Omental fat pad (tissue), 4 donors: ENCODE measurements at places on chromosomes 5 and 9.

- no peak for DNase-seq
Measured at GRCh38 chr5:134090522-134090921, 24.0 kb upstream of the TCF7 start.

DNA sequence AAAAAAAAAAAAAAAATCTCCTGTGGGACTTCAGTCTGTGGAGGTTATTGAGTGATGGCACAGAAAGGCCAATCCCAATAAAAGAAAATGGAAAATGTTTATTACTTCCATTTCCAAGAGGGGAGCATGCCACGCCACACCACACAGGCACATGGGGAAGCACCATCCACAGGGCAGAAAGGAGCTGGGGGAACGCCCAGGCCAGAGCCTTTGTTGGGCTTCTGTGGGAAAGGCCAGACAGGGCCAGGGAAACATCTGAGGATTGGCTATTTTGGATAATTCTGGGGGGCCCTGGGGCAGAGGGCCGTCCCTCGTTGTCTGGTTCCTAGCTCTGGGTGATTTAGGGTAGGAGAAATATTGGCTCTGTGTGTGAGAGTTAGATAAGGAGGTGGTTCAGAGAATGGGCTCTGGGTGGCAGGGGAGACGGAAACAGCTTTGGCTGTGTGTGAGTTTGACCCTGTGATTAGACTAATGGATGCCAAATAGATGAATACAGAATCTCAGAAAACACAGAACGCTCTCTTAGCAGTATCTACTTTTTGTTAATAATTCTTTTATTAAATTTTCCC lies 49.0 kb upstream of the ABL1 start:
- no peak for DNase-seq

- no peak for DNase-seq
Measured at GRCh38 chr5:112885001-112885400, 23.9 kb downstream of the SRP19 start.

DNA sequence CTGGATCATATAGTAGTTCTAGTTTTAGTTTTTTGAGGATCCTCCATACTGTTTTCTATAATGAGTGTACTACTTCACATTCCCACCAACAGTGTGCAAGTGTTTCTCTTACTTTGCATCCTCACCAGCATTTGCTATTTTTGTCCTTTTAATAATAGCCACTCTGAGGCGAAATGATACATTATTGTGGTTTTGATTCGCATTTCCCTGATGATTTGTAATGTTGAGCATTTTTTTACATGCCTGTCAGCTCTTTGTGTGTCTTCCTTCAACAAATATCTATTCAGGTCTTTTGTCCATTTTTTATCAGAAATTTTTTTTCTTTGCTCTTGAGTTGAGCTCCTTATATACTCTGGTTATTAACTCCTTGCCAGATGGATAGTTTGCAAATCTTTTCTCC lies 114.0 kb downstream of the ADAMTSL1 start:
- DNase-seq, result no peak

- no peak for DNase-seq
Measured at GRCh38 chr5:146894753-146895521, 16.4 kb upstream of the PPP2R2B start.

- no peak for DNase-seq
Measured at GRCh38 chr5:178145965-178146820, 7.5 kb downstream of the NHP2 start.

GRCh38 chr9:27719711-27720110 lies 146.4 kb upstream of the C9orf72 start:
- no peak for DNase-seq

- DNase-seq, result no peak
Measured at GRCh38 chr9:17477816-17478215, 101.0 kb upstream of the SH3GL2 start.

- no peak for DNase-seq
Measured at GRCh38 chr9:110168486-110168885, 39.5 kb downstream of the C9orf152 start.

GRCh38 chr5:54610197-54610944 lies 92.8 kb downstream of the SNX18 start:
- DNase-seq, result no peak

DNA sequence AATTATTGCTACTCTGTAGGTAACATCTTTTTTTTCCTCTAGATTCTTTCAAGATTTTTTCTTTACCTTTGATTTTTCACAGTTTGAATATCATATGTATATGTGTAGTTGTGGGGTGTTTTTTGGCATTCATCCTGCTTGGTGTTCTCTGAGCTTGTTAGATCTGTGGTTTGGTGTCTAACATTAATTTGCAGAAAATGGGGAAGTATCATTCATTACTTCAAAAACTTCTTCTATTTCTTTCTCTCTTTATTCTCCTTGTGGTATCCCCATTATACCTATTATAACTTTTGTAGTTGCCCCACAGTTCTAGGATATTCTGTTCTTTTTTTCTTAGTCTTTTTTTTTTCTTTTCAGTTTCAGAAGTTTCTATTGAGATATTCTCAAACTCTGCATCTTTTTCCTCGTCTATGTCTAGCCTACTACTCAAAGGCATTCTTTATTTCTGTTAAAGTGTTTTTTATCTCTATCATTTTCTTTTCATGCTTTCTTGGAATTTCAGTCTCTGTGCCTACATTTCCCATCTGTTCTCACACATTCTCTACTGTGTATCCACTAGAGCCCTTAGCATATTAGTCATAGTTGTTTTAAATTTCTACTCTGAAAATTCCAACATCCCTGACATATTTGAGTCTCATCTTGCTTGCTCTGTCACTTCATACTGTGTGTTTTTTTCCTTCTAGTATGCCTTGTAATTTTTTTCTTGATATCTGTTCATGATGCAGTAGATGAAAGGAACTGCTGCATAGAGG lies 60.1 kb upstream of the GNA14 start:
- DNase-seq, result no peak

DNA sequence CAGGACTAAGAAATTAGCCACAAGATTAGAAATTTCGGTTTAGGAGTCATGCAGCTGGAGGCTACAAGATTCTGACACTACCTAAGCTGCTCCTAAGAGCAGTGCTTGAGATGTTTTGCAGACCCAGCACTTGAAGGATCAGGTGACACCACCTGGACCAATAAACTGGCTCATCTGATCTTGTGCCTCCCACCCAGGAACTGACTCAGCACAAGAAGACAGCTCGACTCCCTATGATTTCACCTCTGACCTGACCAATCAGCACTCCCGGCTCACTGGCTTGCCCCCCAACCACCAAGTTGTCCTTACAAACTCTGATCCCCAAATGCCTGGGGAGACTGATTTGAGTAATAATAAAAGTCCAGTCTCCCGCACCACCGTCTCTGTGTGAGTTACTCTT lies 170.4 kb downstream of the TTC39B start:
- no peak for DNase-seq

DNA sequence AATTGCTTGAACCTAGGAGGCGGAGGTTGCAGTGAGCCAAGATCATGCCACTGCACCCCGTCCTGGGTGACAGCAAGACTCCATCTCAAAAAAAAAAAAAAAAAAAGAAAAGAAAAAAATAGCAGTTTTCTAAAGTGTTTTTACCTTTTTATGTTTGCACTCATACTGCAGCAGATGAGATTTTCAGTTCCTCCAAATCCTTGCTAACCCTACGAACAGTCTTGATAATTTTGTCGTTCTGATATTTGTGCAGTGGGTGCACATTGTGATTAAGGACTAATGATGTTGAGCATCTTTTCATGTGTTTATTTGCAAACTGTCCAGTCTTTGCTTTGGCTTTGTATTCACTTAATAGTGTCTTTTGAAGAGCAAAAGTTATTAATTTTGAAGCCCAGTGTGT lies 42.9 kb downstream of the ZCCHC7 start:
- no peak for DNase-seq

DNA sequence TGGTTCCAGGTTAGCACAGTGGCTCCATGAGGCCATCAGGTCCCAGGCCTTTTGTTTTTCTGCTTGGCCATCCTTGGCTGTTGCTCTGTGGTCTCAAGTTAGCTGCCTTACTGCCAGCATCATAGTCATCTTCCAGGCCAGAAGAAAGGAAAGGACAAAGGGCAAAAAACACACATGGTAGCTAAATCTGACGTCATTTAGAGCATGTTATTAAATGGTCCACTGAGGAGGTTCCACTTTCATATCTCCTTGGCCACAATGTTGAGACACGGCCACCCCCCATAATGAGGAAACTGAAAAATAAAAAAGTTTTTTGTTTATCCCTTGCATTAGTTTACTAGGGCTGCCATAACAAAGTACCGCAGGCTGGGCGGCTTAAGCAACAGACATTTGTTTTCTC lies 106.4 kb upstream of the NIPBL start:
- DNase-seq, result no peak

DNA sequence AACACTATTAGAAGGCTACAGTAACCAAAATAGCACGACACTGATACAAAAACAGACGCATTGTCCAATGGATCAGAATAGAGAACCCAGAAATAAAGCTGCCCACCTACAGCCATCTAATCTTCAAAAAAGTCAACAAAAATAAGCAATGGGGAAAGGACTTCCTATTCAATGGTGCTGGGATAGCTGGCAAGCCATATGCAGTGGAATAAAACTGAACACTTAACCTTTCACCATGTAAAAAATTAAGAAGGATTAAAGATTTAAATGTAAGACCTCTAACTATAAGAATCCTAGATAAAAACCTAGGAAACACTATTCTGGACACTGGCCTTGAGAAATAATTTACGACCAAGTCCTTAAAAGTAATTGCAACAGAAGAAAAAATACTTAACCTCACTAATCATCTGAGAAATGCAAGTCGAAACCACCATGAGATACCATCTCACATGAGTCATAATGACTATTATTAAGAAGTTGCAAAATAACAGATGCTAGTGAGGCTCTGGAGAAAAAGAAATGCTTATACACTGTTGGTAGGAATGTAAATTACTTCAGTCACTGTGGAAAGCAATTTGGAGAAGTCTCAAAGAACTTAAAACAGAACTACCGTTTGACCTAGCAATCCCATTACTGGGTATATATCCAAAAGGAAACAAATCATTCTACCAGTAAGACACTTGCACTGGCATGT lies 203.3 kb upstream of the CDH9 start:
- DNase-seq, result no peak

- DNase-seq, result no peak
Measured at GRCh38 chr5:1660001-1660400, 136.2 kb upstream of the LPCAT1 start.

DNA sequence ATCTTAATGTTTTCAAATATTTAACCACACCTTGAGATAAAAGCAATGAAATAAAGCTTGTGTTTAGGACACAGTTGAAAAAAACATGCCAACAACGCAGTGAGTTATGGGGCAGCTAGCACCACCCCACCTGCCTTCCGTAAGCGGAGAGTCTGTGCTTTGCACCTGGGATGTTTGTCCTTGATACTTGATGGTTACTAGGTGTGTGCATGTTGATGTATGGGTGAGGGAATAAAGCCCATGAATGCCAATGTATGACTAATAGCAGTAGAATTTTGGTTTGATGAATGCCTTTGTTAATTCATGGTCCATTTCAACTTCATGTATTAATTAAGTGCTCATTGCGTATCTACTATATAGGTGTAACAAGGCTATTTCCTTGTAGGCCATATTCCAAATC lies 74.0 kb downstream of the PCSK5 start:
- DNase-seq, result no peak

DNA sequence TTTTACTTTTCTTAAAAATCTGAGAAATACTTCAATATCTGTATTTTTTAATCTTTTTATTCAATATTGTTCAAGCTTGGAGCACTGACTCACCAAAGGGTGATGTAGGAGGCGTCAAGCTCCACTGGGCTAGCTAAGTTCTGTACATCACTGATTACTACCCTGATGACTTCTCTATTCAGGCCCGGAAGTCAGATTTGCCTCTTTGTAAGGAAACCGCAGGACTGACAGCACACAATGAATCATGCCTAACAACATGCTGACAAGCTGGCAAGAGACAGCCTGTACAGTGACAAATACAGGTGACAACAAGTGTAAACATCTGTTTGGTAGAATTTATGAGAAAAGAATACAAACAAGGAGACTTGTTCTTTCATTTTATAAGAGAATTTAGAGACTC lies 627.9 kb upstream of the RORB start:
- DNase-seq, result no peak

GRCh38 chr5:96157077-96157780 lies 195.6 kb upstream of the ELL2 start:
- DNase-seq, result no peak

- no peak for DNase-seq
Measured at GRCh38 chr5:59107692-59108091, 524.8 kb downstream of the RAB3C start.

DNA sequence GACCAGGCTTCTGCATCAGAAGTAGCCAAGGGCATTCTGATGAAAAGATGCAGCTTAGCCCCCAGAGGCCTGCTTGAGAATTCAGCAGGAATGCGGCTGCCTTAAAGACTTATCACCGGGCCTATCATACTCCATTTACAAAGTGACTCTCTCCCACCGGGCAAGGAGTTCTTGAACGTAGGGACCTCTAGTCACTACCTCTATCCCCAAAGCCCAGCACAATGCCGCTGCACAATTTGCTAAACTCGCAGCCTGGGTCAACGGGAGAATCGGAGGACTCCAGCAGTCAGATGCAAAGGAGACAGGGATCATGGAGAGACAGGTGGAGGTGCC lies 661 bp downstream of the PDCL start:
- DNase-seq, result no peak

GRCh38 chr5:71569748-71570509 lies 17.2 kb upstream of the MCCC2 start:
- DNase-seq, result no peak

DNA sequence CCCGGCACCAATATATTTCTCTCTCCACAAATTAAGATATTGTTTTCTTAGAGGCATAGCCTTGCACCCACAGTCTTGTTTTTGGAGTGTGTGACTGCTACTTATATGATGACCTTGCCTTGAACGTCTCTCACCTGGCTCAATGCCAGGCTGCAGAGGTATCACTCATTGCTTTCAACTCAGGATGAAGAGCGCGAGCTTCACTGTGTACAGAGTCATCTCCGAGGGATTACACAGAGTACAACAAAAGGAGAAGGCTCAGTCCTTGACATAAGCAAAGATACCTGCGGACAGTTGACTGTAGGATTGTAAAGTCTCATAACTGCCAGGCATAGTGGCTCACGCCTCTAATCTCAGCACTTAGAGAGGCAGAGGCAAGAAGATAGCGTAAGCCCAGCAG lies 53.8 kb downstream of the CD180 start:
- no peak for DNase-seq

GRCh38 chr5:17415321-17415758 lies 82.7 kb upstream of the TAF11L2 start:
- DNase-seq, result no peak
